NCI-H187 (cell line): ENCODE measurements at places on chromosomes 7 and 10.

GRCh38 chr10:131274133-131274880, 37.2 kb downstream of the TCERG1L start:
- no peak for DNase-seq

- DNase-seq = no peak
These were observed 270.5 kb downstream of the POU6F2 start for GRCh38 chr7:39248041-39248691.

DNA sequence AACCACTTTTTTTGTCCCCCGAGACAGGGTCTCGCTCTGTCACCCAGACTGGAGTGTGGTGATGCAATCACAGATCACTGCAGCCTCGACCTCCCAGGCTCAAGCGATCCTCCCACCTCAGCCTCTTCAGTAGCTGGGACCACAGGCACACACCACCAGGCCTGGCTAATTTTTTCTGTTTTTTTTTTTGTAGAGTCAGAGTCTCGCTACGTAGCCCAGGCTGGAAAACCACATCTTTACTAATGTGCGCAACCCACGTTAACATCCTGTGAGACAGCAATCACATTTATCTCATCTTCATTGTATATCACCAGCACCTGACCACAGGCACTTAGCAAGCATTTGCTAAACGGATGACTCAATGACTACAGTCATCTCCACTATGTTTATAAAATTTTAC, 77.8 kb upstream of the ATP6V0A4 start:
- no peak for DNase-seq

- DNase-seq = no peak
These were observed 165.2 kb downstream of the AUTS2 start for GRCh38 chr7:69763513-69763912.

DNA sequence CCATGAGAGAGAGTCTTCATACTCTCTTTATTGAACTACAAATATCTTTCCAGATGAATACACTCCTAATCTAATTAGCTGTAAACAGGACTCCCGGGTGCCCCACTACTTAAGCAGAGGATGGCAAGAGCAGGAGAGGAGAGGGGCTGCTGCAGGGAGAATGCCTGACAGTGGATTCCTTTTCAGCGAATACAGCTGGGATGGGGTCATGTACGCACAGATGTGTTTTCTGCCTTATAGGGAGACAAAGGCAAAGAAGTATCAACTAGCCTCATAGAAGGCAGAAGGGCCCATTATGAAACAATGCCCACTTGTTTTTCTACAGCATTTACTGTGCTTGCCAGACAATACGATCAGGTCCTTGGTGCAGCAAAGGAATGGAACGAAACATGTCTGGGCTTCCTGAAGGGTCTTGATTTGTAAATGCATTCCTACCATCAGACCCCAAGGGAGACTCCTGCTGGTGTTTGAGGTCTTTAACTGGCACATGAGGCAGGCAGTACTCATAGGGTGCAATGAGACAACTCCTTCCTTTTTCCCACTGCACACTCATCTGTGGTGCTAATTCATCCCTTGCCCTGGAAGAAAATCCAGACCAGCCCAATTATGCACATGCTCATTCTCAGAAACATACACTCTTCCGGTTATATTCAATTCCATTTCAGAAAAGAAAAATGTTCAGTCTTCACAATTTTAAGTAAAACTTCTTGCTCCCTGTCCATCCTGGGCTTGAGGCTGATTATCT, 117.1 kb downstream of the AOAH start:
- no peak for DNase-seq

- no peak for DNase-seq
These were observed 175.6 kb downstream of the CHCHD3 start for GRCh38 chr7:132906193-132906835.

DNA sequence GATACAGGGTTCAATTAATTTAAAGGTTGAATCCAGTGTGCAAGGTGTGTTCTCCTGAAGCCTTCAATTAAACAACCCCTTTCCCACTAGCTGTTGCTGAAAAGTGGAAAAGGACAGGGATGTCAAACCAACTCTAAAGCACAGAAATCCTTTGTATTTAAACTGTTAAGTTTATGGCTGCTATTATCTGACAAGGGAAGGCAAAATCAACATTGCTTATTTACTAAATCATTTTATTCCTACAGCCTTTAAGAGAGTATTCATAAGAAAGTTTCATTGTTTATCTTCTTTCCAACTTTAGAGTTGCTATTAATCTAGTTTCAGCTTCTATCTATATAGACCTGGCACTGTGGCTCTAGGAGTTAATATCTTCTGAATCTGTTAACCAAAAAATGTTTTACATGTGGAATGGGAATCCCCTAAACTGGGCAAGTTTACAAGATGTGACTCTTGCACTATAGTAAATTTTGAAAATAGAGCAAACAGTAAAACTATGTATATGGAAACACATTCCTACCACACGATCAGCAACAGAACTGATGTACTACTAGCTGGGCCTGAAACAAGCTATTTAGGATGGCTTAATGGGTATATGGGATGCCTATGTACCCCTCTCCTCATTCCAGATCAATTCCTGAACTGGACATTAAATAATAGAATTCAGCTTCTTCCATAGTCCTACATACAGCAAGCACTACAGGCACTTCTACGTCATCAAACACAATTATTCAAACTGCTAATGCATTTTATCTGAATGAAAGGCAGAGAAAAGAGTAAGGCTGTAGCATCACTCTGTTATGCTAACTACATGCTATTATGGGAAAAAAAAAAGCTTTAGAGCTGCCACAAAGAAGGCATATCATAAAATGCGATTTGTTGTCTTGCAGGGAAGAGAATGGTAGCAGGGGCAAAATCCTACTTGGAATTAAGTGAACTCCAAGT, 52.8 kb downstream of the CDK6 start:
- DNase-seq = no peak

DNA sequence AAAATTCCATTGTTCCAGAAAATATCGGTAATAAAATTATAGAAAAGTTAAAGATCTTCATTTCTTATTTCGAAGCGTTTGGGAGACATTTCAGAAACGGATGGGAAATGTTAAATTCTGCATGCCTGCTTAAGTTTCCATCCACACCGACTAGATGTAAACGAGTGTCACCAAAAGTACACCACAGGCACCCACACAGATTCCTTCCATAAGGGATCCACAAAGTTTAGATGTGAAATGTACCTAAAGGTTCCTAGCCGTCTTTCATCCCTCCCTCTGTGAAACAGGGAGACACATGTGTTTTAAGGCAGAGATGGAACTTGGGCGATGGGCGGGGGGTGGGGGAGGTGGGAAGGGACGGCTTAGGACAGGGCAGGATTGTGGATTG, 621 bp upstream of the CAV1 start:
- no peak for DNase-seq

DNA sequence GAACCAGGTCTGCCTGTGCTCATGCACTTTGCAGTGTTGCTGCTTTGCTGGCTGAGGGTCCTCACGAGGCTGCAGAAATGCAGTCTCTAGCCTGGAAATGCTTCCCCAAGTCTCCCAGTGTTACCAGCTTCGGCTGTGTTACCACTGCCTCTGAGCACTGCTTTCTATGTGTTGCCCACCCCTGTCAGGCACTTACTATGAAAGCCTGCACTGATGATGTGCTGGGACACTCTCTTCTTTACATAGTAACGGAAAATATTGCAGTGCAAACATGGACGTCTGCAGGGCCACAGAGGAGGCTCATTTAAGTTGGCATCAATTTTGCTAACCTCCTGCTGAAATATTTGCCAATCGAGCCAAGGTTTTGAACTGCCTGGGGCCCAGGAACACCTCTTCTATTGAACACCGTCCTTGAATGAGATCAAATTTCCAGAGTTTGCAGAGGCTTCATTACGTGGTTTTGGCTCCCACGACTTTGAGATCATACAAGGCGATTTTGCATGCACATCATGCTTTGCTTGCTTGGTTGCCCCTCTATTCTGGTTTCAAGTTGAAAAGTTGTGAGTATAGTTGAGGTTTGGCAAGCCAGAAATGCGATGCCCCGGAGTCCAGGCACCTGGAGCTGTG, 404.7 kb upstream of the PODXL start:
- no peak for DNase-seq

DNA sequence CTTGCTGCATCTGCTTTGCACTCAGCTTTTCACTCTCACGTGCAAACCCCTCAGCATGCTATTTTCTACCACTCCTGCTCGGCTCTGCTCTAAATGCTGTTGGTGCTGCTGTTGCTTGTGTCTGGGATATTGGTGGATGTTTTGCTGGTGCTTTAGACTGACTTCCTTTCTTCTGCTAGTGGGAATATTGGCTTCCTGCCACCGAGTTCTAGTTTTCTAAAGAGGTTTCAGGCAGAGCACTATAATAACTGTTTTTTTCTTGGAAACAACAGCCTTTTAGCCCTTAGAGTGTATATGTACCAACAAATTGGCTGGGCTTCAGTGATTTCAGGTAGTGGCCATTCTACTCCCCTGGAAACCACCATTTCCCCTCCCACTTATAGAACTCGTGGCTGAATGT, 27.8 kb downstream of the TMEM236 start:
- DNase-seq = no peak

GRCh38 chr10:124162136-124162535, 68.7 kb upstream of the CHST15 start:
- DNase-seq = no peak

- DNase-seq = no peak
These were observed 587 bp upstream of the CELF2 start for GRCh38 chr10:11017000-11017569.

DNA sequence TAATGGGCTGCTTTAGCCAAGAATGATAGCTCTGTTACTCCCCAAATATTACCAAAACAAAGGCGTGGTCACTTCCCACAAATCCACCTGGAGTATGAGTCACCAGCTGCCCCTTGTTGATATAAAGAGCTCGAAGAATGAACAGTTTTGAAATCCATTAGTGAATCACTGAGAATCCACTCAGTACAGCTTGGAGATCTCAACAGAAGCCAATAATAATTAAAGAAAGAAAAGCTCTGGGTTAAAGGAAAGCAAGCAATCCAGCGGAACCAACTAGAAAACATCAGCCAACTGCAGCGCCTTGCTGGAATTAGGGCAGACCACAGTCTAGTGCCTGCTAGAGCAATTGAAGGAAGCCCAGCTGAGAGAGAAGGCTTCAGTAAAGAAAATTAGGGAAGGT, 576.0 kb upstream of the C7orf33 start:
- DNase-seq = no peak

DNA sequence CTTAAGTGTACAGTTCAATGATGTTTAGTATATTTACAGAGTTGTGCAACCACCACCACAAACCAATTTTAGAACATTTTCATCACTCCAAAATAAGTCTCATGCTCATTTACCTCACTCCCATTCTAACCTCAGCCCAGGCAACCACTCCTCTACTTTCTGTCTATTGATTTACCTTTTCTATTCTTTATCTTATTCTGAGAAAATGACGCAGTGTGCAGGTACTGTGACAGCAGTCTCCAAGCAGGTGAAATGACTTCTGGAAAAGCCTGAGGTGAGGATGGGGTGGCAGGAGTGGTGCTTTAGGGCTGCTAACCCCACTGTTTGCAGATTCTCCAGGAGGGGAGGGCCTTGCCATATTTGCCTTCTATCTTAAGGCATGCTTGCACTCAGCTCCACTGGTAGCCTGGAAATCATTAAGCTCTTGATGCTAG, 39.5 kb downstream of the GARS1 start:
- no peak for DNase-seq

DNA sequence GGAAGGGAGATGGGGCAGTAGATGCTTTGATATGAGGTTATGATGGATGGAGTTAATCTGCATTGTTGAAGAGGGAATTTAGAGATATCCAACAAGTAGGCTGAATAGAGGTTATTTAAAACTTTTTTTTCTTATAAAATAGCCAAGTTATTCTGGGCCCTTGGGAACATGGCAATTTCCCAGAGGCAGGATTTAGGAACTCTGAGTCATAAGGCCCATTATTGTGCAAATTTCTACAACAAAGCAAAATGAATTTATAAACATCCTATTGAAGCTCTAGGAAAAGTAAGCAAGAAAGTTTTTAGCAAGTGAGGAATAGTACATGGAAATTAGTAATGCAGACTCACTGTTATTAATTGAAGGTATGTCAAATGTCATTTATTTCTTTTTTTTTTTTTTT, 160.9 kb upstream of the NPY start:
- no peak for DNase-seq

DNA sequence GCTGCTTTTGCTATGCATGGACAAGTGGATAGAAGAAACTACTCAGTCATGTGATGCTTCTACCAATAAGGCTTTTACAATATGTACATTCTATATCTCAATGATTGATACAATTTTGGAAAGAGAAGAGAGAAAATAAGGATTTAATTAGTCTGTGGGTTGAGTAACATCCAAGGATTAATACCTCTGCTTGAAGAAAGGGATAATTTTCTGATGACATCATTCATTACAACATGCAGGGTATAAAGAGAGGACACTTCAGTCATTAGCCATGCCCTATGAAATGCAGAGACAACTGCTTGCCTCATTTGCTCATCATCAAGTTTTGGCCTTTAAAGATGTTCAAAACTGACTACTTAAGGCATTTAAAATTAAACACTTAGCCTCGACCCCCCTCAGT, 237.3 kb downstream of the AHR start:
- no peak for DNase-seq

GRCh38 chr7:135382173-135382572, 127.7 kb downstream of the CNOT4 start:
- DNase-seq = no peak
